ENCODE measurements at places on chromosomes 11 and 22.

DNA sequence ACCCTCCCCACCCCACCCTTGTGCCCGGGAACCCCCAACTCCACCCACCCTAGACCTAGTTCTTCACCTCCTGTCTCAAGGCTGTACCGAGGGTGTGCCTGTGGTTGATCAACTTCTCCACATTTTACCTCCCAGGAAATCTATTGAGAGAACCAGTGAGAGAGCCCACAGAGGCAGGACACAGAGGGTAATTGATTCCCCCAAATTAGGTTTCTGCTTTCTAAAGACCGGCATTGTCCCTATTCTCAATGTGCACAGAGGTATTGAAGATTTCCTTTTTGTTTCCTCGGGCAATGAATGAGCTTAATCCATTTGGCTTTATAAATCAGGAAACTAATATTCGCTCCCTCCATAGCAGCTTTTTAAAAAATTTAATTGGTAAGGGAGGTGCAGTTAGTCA is 6.0 kb upstream of the LMO1 start:
- no peak for DNase-seq

DNA sequence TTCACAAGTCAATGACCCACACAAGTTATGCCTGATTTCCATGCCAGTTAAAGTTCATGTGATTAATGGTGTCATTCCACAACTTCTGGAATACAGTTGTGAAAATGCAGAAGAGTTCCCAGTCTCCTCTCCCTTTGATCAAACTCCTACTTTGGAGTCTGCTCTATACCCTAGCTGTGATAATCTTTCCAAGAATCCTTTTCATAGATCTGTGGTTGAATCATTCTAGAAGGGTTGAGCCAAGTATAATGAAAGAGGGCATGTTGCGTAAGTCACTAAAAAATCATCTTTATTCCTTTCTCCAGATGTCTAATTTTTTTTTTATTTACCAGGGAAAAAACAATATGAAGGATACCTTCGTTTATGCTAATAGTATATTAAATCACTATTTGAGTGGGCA is 89.7 kb upstream of the CARD18 start:
- no peak for DNase-seq

DNA sequence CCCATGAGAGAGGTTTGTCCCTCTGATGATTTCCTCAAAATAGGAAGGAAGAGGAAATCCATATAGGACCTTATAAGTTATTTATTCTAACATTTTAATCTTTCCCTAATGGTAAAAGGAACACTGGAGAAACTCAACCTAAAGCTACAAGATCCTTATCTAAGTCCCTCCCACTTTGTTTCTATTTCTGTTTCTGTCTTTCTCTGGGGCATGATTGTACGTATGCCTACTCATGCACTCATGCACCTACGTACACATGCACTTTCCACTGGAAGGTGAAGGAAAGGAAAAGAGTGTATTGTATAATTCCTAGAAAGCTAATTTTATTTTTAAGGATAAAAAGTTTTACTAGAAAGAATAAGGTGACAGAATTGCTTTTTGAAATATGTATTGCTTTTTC is 125.0 kb downstream of the RAB38 start:
- DNase-seq, result no peak

GRCh38 chr11:3896644-3897043 is 41.2 kb downstream of the STIM1 start:
- DNase-seq, result no peak

GRCh38 chr22:19820880-19821522 is 33.7 kb downstream of the GNB1L start:
- peak; percentile 52 for DNase-seq

DNA sequence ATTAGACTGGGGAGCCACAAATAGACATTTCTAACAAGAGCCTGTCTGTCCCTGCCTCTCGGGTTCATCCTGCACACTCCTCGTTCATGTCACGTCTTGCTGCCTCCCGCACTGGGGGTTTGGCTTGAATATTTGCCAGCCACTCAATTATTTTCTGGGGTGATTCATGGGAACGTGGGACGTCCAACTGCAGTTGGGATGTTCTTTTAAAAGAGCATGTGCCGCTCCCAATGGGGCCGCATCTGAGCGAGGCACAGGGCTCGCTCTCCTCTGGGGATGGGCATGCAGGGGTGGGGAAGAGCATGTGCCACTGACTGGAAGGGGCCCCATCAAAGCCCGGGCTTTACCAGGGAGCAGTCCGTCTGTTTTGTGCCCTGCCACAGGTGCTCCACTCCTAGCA is 43.4 kb downstream of the PARVG start:
- no peak for DNase-seq

GRCh38 chr22:24104307-24105012 is 76.8 kb upstream of the SUSD2 start:
- DNase-seq, result no peak

GRCh38 chr22:26648528-26649388 is 8.6 kb upstream of the MIAT start:
- DNase-seq, result no peak

- DNase-seq, result no peak
Observed at GRCh38 chr11:134731213-134731961, 319.3 kb upstream of the B3GAT1 start.

DNA sequence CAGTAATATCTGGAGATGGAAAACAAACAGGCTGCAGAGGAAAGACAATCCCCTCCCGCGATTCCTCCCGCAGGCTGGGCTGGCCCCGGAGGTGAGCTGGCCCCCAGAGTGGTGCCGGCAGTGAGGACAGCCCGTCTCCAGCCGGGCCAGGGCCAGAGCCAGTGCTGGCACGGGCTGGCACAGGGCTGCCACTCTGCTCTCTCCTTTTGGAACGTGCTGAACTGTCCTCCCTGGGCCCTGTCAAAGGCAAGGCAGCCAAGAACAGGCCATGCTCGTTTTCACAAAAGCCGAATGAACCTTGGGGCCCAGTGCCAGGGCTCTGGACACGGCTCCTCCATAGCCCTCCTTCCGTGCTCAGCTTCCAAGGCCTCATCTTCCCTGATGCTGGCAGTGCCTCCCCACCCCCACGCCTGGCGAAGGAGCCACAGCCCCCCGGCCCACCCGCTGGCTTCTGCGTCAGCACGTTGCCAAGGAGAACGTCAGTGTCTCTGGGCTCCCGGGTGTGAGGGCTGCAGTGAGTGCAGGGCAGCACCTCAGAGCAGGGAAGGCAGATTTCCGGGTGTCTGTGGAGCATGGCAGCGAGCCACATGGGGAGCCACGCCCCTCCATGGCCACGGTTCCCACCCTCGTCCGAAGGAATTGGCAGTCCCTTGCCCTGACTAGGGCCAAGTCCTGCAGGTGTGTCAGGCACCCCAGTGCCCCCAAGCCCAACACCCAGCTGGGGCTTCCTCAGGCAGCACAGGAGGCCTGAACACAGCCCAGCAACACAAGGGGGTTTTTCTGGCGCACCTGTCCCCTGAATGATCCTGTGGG is 28.6 kb downstream of the GNAZ start:
- DNase-seq, result peak; percentile 72

DNA sequence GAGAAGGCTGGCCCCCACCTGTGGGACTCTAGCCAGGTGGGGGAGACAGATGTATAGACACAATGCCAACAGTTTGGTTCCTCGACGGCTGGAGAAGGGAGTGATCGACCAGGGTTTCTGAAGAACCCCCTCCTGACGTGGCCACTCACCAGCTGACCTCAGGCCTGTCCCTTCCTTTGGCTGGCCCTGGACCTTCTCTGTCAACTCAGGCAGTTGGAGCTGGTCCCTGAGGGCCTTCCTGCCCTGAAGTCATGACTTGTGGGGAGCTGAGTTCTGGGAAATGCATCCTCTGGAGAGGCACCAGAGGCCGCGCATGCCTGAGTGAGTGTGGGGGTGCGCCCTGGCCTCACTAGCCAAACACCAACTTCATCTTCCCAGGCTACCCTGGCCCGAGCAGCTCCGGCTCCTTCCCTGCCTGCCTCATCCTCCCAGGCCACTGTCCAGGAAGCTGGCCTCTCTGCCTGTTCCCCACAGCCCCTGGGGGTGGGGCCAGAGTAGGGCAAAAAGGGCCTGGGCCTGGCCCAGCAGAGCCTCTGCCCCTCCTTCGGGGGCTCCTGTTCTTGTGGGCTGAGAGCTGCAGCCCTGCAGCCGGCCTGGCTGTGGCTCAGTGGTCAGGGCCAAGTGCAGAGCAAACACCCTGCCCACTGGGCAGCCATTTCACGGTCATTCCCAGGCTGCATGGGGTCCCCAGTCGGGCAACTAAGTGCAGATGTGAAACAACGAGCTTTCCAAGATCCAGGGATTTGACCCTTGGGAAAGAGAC is 23.6 kb downstream of the TXN2 start:
- no peak for DNase-seq

DNA sequence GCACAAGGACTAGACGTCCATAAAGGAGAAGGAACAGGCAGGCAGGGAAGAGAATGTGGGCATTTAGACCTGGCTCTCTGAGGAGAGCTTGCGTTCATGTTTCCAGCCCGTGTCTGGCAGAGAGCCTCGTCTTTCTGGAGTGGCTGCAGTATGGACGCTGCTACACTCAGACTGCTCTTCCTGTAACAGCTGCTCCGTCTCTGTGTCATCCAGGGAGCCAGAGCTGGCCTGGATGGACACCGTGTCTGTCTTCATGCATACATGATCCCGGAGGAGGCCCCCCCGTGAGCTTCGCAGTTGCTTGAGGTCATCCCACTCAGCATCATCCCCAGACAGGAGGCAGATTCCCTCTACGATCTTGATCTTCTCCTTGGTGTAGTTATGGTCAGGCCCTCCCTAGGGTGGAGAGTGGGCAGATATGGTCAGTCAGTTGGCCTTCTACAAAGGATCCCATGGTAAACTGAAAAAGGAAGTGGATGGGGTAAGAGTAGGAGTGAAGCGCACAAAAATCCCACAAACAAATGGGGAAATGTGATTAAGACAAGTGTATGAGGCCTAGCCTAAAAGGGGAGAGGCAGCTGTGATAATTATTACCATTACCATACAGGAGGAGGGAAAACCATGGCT is 13.0 kb upstream of the CKAP5 start:
- no peak for DNase-seq

DNA sequence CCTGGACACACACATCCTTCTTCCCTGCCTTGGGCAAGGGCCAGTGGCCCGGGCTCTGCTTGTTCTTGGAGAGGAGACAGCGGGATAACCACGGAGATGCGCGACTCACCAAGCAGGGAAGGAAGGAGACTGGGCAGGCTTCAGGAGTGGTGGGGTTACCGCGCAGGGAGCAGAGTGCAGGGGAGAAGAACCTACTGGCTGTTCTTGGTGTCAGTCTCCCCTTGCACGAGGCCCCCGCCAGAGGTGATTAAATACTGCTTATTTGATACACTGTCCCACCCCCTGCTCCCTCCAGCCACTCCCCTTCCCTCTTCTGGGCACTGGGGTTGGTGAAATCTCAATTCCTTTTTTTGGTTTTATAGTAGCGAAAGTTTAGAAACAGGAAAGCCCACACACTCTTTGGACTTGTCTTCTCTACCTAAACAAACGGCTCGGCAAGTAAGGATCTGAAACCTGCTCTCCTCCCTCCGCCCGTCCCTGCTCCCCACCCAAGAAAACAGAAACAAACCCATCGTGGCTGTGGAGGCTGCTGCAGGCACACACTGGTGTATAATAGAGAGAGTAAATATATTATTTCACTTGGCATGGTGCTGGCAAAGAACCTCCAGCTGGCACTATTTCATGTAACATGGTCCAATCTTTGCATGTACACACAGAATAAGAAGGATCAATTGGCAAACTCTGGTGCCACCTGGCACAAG is 10.8 kb downstream of the LARGE2 start:
- DNase-seq, result no peak

DNA sequence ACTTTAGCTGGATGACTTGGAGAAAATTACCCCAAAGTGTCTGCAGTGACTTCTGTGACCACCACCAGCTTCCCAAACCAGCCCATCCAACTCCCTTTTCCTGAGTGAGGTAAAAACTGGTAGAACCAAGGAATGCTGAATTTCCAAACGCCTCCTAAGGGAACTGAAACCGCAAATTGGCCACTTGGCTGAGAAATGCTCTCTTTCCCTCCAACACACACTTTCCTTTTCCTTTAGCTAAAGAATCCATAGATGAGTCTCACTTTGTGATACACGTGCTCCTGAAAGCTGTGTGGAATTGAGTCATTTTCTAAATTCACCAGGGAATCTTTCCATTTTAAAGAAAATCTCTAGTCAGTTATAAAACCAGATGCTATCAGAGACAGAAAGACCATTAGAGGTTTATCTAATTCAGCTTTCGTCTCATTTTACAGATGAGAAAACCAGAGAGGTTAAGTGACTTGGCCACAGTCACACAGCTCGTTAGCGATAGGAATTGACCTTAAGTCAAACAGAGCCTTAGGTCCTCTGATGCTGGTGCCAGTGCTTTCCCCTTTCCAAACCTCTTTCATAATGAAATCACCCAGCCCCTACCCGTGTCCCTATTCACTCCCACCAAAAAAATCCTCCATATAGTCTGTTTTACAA is 137.2 kb downstream of the COMMD9 start:
- no peak for DNase-seq

DNA sequence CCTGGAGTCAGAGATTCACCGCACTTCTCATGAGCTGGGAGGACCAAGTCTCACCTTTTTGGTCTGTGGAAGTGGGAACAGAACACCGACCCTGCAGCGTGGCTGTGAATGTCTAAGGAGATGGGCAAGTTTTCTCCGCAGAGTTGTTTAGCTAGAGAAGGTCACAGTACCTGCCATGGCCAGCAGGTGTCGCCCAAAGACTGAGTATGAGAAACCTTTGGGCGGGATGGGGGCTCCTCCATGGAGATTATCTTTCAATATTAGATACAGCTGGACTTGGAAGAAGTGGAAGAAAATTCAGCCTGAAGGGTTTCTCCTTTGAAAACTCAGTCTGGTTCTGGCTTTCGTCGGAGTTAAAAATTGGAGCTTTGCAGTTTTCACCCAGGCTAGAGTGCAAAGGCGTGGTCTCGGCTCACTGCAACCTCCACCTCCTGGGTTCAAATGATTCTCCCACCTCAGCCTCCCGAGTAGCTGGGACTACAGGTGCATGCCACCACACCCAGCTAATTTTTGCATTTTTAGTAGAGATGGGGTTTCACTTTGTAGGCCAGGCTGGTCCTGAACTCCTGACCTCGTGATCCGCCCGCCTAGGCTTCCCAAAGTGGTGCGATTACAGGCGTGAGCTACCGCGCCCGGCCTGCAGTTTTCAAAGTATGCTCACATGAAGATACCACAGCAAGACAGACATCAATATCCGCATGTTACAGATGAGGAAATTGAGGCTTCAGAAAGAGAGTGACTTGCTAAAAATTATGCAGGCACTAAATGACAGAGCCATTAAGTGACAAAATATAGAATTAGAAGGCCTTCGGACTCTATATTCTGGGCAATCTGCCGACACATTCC is 10.7 kb upstream of the DSCAML1 start:
- peak; percentile 90 for DNase-seq

- DNase-seq, result no peak
Observed at GRCh38 chr22:35590634-35591295, 26.4 kb downstream of the MB start.

DNA sequence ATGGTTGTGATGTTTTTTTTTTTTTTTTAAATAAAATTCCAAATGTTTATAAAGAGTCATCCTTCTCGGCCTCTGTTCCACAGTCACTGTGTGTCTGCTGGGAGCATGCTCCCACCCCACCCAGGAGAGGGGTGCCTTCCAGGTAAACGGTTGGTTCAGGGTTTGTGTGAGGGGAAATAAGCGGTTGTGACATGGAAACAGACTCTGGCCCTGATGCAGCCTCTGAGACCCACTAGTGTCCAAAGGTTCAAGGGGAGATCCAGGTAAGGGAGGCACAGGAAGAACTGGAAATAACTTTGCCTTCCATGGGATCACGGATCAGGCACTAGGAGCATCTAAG is 6.0 kb upstream of the GAS2L1 start:
- DNase-seq, result no peak

All from sciatic nerve (tissue), 2 donors.